ENCODE measurements at places on chromosomes 5 and 9. TPM values are rescaled to one million over a fixed set of nuclear protein-coding genes. Genes with fewer than 3 reads are reported as not detected.

The PAEP gene
- not detected for total RNA-seq

The SPINK4 gene
- total RNA-seq = not detected

The PTPRD gene
- 1.8 TPM for total RNA-seq

The SMIM33 gene
- total RNA-seq = under 0.01 TPM

The SGCD gene
- total RNA-seq = 0.64 TPM

The CCIN gene
- 0.38 TPM for total RNA-seq

The SLC45A2 gene
- under 0.01 TPM for total RNA-seq

Measured in dermis microvascular lymphatic vessel endothelial cell (primary cell).